ENCODE measurements at places on chromosomes 1 and 21.

DNA sequence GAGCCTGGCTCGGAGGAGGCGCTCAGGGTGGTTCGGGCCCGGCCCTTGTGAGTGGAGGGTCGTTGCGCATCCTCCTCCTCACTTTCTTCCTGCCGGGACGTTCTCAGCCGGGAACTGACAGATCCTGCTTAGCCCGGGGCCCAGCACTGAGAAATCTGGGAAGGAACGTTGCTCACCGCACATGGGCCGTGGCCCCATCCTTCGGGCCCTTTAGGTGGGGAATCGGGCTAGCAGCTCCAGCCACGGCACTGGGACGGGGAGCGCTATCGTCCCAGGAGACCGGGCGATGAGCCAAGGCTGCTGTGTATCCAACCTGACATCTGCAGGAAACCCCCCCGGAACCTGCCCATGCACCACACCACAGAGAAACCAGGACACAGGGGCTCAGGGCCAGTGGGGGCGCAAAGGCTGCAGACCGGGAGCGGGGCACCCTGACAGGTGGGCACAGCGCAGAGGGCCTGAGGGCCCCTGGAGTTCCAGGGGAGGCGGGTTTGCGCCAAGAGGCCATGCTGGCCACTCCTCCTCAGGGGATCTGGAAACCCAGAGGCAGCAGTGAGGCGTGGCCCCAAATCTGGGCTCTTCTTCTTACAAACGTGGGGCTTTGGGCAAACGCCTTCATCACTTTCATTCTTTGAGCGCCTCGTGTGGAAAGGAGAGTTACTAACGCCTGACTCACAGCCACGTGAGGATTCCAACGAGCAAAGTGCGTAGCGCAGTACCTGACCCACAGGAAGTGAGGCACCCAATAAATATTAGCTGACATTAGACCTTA, at the start of gene SH2D5:
Gene SH2D5 (minus strand): TSS at position 116 of the 772 bp plus-strand sequence. CDS start 4,659 bp downstream, outside the sequence.
- DNase-seq: peak; percentile 90

DNA sequence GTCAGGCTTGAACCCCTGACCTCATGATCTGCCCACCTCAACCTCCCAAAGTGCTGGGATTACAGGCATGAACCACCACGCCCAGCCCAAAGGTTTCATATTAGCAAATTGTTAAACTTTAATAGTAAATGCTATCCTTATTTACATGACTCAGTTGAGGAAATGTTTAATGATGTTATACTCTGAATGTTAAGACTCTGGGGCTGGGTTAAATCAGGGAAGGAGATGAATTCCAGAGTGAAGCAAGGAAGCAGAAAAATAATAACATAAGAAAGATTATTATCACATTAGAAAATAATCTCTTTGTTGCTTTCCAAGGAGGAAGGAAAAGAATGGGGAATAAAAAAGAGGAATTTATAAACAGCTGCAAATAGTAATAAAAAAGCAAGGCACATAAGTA, 105.3 kb downstream of the PTGS2 start:
- DNase-seq: no peak

DNA sequence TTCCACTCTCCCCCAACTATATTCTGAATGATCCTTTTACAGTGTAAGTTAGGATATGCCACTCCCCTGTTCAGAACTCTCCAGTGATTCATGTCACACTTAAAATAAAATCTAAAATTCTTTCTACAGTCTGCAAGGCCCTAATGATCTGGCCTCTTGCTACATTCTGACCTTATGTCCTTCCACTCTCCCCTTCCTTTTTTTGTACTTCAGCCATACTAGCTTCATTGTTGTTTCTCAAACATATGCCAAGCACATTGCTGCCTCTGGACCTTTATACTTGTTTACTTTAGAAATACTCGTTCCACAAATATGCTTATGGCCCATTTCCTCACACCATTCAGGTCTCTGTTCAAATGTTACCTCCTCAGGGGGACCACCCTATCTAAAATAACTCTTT, 14.8 kb upstream of the PSMA5 start:
- no peak for DNase-seq

DNA sequence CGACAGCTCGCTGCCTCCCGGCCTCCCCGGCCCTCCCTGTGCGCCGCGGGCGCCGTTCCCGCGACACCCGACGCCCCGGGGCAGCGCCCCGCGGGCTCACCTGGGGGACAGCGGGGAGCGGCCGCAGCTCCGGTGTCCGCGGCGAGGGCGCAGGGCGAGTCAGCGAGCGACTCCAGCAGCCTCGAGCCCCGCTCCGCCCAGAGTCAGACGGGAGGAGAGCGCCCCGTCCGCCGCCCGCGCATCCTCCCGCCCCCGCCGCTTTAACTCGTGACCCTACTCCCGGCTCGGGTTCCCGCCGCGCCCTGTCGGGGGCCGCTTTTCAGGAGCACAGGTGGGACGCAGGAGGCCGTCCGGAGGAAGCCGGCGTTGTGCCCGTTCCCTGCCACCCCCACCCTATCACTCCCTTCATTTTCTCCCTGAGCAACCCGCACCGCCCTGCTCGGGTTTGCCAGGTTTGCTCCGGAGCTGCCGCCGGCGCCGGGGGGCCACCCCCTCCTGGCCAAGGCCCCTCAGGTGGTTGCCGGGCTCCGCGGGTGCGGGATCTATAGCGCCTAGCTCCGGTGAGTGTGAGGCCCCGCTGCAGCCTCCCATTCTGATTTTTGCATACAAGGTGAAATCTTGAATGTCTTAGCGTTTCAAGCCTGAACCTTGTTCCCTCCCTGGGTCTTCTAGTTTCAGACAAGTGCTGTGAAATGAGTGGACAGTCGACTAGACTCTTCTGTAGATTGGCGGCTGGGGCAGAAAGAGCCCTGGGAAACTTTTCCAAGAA, at the start of gene MCOLN3:
Gene MCOLN3 (minus strand): TSS at position 205 of the 769 bp plus-strand sequence. CDS start 3,140 bp downstream, outside the sequence.
- DNase-seq: peak; percentile 19

- peak; percentile 38 for DNase-seq
Measured at GRCh38 chr1:64948905-64949833, 17.2 kb downstream of the JAK1 start.

DNA sequence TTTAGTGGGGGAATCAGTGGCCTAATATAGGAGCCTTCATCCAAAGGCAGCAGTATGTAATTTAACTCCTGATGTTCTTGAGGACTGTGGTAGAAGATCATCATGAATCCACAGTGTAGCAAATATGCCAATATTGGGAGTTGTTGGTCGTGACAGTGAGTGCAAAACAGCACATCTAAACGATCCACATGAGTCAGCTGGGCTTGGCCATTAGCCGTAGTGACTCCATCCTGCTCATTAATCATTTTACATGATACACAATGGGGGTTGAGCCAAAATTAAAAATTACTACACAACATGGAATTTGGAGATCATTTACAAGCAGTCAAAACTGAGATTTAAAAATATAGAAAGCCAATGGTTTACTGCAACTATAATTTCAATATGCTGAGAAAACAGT, 653.9 kb upstream of the CAMK1G start:
- no peak for DNase-seq

DNA sequence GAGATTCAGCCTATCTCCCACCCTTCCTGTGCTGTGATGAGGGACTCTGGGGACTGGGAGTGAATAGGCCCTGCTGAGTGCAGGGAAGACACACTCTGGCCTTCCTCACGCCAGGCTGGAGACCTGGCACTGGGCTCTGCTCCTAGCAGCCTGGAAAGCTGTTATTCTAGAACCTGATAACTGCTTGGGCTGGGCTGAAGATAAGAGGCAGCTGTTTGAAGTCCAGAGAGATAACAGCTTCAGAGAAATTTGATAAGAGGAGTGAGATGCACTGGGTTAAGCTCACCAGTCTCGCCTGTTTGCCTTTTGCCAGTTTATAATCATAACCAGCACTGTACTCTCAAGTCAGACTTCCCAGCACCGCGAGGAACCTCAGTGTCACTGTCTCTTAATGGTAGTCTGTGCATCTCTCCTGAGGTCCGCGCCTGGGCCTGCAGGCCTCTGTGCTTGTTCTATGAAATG, 46.6 kb upstream of the GPR37L1 start:
- DNase-seq: no peak

DNA sequence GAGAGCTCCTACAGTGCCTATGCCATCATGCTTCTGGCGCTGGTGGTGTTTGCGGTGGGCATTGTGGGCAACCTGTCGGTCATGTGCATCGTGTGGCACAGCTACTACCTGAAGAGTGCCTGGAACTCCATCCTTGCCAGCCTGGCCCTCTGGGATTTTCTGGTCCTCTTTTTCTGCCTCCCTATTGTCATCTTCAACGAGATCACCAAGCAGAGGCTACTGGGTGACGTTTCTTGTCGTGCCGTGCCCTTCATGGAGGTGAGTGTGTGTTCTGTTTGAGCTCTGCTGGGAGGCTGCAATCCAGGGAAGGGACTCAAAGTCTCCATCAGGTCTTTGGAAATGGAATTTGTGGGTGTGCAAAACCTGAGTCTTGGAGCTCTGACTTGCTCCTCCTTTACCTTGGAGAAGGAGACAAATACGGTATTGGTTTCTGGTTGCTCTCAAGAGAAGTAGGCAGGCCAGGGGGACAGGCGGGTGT, 658 bp downstream of the GPR37L1 start:
- DNase-seq: no peak

- no peak for DNase-seq
Measured at GRCh38 chr1:111513410-111514020, 10.1 kb upstream of the ADORA3 start.

Data from HCT116 (cell line).